ENCODE measurements at places on chromosomes 1 and 21. TPM values are rescaled to one million over a fixed set of nuclear protein-coding genes. Genes with fewer than 3 reads are reported as not detected.

GRCh38 chr1:37448691-37449417 lies 25.5 kb upstream of the ZC3H12A start:
- DNase-seq = peak; percentile 83
- H3K36me3 ChIP-seq = no peaks in the 10 kb centered on the region
- peaks cover 19% of the 10 kb centered on the region for H3K4me1 ChIP-seq
- H3K27me3 ChIP-seq = no peaks in the 10 kb centered on the region

GRCh38 chr1:117213046-117213445 lies 2.3 kb upstream of the VTCN1 start:
- H3K27me3 ChIP-seq = no peaks in the 10 kb centered on the region
- H3K27ac ChIP-seq = no peak overlapping the region
- H3K4me1 ChIP-seq = peaks cover 23% of the 10 kb centered on the region
- no peaks in the 10 kb centered on the region for H3K36me3 ChIP-seq
- DNase-seq = no peak
- no peak overlapping the region for H3K4me3 ChIP-seq

- peak; percentile 64 for DNase-seq
- H3K27me3 ChIP-seq = no peaks in the 10 kb centered on the region
- H3K36me3 ChIP-seq = no peaks in the 10 kb centered on the region
- H3K27ac ChIP-seq = no peak overlapping the region
- no peak overlapping the region for H3K4me3 ChIP-seq
These were observed 39.6 kb downstream of the RERE start for GRCh38 chr1:8777867-8778266.

DNA sequence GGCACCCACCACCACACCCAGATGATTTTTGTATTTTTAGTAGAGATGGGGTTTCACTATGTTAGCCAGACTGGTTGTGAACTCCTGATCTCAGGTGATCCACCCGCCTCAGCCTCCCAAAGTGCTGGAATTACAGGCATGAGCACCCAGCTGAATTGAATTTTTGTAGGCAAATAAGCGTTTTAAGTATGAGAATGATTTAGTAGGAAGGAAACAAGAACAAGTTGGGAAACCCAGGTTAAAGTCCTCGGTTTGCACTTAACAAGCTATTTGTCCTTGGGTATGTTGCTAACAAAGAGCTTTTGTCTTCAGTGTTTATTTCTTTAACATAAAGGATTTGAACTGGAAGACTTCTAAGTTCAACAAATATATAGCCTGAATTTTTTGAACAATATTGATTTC lies 23.9 kb downstream of the BTF3L4 start:
- H3K27me3 ChIP-seq = no peaks in the 10 kb centered on the region
- no peak overlapping the region for H3K4me3 ChIP-seq
- no peaks in the 10 kb centered on the region for H3K4me1 ChIP-seq
- peaks cover 14% of the 10 kb centered on the region for H3K36me3 ChIP-seq
- no peak overlapping the region for H3K27ac ChIP-seq

DNA sequence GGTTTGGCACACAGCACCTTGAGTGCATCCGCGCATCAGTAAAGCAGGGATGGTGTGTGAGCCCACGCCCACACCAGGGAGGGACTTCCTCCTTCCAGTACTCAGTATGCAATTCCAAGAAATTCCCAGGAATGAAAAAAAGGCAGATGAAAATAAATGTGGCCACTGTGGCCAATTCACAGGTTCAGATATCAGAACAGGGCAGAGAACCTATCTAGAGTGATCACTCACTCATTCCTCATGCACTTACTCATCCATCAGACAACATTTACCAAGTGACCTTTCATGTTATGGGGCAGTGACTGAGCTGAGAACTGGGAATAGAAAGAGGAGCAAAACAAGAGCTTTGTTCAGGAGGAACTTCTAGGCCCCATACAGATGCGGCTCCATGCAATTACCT lies 113.7 kb downstream of the ZSCAN20 start:
- H3K27ac ChIP-seq = peak overlapping the region; percentile 17
- H3K36me3 ChIP-seq = no peaks in the 10 kb centered on the region
- DNase-seq = peak; percentile 83
- no peak overlapping the region for H3K4me3 ChIP-seq
- H3K4me1 ChIP-seq = peaks cover 9% of the 10 kb centered on the region
- peaks cover 6% of the 10 kb centered on the region for H3K27me3 ChIP-seq

DNA sequence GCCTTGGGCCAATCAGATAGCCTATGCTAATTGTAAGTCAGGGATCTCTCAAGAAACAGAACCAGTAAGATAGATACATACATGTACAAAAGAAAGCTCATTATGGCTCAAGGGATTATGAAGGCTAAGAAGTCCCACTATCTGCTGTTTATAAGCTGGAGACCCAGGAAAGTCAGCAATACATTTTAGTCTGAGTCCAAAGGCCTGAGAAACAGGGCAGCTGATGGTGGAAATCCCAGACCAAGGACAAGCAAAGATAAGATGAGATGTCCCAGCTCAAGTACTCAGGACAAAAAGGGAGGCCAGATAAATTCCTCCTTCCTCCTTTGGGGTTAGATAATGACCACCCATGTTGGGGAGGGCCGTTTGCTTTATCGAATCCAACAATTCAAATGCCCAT lies 269.9 kb downstream of the AJAP1 start:
- no peaks in the 10 kb centered on the region for H3K27me3 ChIP-seq
- no peaks in the 10 kb centered on the region for H3K4me1 ChIP-seq
- H3K27ac ChIP-seq = no peak overlapping the region
- DNase-seq = no peak
- no peaks in the 10 kb centered on the region for H3K36me3 ChIP-seq
- no peak overlapping the region for H3K4me3 ChIP-seq

- no peaks in the 10 kb centered on the region for H3K4me1 ChIP-seq
- H3K4me3 ChIP-seq = no peak overlapping the region
- DNase-seq = no peak
- no peak overlapping the region for H3K27ac ChIP-seq
- H3K36me3 ChIP-seq = no peaks in the 10 kb centered on the region
These were observed 177.2 kb downstream of the SMYD3 start for GRCh38 chr1:246329900-246330299.

GRCh38 chr1:115666702-115667101 lies 24.9 kb downstream of the VANGL1 start:
- no peak overlapping the region for H3K4me3 ChIP-seq
- H3K36me3 ChIP-seq = peaks cover 57% of the 10 kb centered on the region
- no peak for DNase-seq
- no peak overlapping the region for H3K27ac ChIP-seq

- H3K4me3 ChIP-seq = no peak overlapping the region
- H3K27me3 ChIP-seq = peaks cover 93% of the 10 kb centered on the region
- H3K27ac ChIP-seq = no peak overlapping the region
These were observed 60.7 kb upstream of the TTC34 start for GRCh38 chr1:2861988-2862813.

DNA sequence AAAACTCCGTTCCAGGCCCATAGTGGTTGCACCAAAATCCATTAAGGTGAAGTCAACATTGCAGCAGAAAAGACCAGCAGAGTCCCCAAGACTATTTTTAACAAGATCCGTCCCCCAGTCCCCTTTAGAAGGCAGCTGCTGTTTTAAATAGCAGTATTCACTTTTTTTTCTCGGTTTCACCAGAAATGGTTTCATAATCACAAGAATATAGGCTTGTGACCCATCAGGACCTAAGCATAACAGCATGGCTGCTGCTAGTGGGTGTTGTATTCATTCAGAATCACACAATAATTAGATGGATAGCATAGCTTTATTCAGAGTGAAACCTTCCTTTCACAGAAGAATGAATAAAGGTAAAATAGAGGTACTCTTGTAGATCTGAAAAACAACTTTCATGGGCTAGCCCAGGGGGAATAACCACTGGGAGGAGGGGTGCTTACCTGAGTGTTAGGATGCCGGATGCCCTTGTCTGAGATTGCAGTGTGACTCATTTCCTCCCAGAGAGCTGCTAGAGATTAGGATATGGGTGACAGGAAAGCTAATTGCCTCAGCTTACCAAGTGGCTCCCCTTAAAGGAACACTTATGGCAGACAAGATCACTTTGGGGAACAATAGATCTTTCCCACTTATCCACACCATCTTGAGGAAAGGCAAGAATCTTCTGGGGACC lies 35.0 kb downstream of the ACKR1 start:
- H3K36me3 ChIP-seq = no peaks in the 10 kb centered on the region
- H3K27ac ChIP-seq = no peak overlapping the region
- 0 out of 2 replicates have a peak, but pooled peaks cover 6% of the 10 kb centered on the region for H3K4me1 ChIP-seq
- no peaks in the 10 kb centered on the region for H3K27me3 ChIP-seq

- no peak overlapping the region for H3K4me3 ChIP-seq
- peak; percentile 51 for DNase-seq
- no peak overlapping the region for H3K27ac ChIP-seq
- H3K36me3 ChIP-seq = no peaks in the 10 kb centered on the region
- peaks cover 7% of the 10 kb centered on the region for H3K4me1 ChIP-seq
These were observed 9.1 kb downstream of the IBA57 start for GRCh38 chr1:228174482-228175315.

GRCh38 chr1:161810780-161811179 lies 44.7 kb downstream of the ATF6 start:
- peaks cover 13% of the 10 kb centered on the region for H3K36me3 ChIP-seq
- H3K27me3 ChIP-seq = no peaks in the 10 kb centered on the region
- no peaks in the 10 kb centered on the region for H3K4me1 ChIP-seq
- H3K4me3 ChIP-seq = no peak overlapping the region

- H3K36me3 ChIP-seq = no peaks in the 10 kb centered on the region
- peaks cover 80% of the 10 kb centered on the region for H3K27me3 ChIP-seq
- H3K4me1 ChIP-seq = peaks cover 3% of the 10 kb centered on the region
- DNase-seq = peak; percentile 40
- no peak overlapping the region for H3K27ac ChIP-seq
- H3K4me3 ChIP-seq = peak overlapping the region; percentile 74
These were observed 697 bp downstream of the PRDM16 start for GRCh38 chr1:3069491-3070308.

TINAGL1 gene
- total RNA-seq = 217 TPM

FAM78B gene
- total RNA-seq = 0.26 TPM

HNRNPCL2 gene
- not detected for total RNA-seq

IPO13 gene
- total RNA-seq = 33.7 TPM

AQP10 gene
- not detected for total RNA-seq

PTPRF gene
- 100 TPM for total RNA-seq

All from PC-3 (cell line).